ENCODE measurements at places on chromosomes 2 and 18.

GRCh38 chr2:235577404-235578330 is 83.8 kb downstream of the AGAP1 start:
- no peak for DNase-seq

- no peak for DNase-seq
Observed at GRCh38 chr2:128874608-128875007, 555.9 kb upstream of the HS6ST1 start.

- DNase-seq, result no peak
Observed at GRCh38 chr2:85184990-85185389, 51.8 kb downstream of the TCF7L1 start.

GRCh38 chr2:88090446-88091283 is 23.0 kb downstream of the SMYD1 start:
- DNase-seq, result no peak

- DNase-seq, result no peak
Observed at GRCh38 chr18:45962461-45962860, 4.7 kb downstream of the EPG5 start.

DNA sequence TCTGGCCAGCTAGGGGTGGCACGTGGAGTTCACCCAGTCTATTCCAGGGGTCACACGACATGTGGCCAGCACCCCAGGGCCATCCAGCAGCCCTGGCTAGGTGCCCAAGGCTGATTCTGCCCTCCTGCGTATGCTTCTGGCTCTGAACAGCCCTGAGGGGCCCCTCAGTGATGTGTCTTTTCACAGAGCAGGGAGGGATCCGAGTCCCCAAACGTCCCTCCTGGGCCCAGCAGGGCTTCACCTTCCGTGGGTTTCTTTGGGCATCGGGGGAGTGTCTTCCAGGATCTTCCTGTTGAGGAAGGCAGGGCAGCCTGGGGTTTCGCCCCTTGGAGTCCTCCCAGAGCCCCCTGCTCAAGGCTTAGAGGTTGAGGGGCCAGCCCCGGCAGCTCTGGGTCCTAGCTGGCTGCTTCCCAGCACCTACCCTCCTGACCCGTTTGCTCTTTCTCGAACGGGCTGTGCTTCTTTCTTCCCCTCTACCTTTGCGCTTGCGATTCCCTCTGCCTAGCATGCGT is 165.9 kb downstream of the DYSF start:
- DNase-seq, result no peak

DNA sequence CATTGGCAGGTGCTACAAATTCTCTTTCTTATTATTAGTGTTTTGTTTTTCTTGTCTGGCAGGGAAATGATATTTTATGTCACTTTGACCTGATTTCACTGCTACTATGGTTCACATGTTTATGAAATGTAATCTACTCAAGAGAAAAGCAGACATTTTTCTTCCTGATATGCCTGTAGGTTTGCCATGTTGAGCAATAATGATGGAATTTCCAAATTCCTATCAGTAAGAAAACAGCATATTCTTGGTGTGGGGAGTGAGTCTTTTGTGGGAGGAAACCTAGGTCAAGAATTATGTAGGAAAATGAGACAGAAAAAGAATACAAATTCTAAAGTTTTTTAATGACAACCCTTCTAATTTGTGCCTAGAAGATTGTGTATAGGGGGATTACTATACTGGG is 356.4 kb downstream of the SLC4A3 start:
- DNase-seq, result no peak

- no peak for DNase-seq
Observed at GRCh38 chr18:13265911-13266217, 47.3 kb downstream of the LDLRAD4 start.

DNA sequence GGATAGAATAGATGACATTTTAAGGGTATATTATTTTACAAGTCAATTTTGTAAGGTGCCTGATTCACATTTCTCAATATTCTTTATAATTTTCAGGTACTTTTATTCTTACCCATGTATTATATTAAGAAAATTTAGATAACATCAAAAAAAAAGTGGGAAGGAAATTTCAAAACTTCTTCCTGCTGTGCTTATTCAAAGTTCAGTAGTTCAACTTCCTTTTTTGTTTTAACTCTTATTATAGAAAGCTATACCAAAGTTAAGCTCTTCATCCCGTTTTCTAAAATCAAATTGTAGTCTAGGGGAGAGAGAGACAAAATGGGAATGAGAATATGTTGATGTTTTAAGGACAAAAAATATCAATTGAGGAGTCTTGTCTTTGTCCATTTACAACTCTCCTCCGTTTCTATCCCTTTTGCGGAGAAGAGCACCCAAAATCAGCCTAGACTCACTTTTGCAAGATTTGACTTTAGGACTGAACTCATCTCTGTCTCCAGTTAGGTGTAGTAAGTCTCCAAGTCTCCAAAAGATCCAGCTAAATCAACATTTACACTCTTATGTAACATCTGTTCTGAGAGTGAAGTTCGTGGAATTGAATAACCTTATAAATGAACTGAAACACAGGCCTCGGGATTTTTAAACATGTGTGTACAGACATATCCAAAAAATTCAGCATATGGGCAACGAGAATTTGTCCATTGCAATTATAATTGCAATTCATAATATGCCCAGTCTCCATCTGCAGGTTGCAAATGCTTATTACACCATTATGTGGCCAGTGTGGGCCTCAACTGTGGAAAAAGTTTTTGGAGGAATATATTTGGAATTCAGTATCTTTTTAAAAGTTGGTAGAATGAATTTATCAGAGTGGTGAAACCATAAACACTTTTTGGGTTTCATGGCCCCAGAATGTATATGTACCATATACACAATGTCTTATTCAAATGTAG is 23.9 kb downstream of the FAM124B start:
- DNase-seq, result no peak

DNA sequence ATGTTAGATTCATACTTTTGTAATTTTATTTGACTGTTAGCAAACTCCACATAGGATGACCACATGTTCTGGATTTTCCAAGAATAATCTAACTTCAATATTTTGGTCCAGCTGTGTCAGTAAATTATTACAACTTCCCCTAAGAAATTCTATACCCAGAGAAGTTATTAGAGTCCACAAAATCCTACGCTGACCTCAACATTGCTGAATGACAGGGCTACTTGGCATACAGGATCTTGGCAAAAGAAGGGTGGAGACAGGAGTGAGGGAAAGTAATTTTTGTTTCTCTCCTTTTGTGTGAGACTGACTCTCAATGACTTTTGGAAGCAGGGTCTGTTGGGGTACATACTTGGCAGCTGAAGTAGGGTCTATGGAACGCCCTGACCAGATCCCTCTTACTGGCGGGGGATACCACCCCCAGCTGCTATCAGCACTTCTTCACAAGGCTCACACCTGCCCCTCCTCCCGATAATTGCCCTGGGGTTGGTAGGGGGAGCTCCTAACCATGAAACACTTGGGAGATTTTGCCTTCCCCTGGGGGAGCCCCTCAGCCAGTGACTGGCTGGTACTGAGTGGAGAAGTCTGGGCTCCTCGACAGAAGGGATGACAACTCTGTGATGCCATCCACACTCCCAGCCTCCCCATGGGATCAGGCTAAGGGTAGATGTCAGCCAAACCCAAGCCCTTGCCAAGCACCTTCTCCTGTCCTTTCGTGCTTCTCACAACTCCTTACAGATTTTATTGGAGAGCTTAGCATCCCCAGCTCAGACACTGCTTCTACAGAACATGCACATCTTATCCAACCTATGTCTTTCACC is 110.6 kb upstream of the FHL2 start:
- DNase-seq, result no peak

- no peak for DNase-seq
Observed at GRCh38 chr2:171163261-171163660, 2.6 kb upstream of the TLK1 start.

- no peak for DNase-seq
Observed at GRCh38 chr2:231568785-231569435, 23.8 kb upstream of the TEX44 start.

GRCh38 chr2:109020217-109020637 is 31.2 kb upstream of the EDAR start:
- no peak for DNase-seq

GRCh38 chr2:64008434-64009009 is 10.7 kb downstream of the VPS54 start:
- no peak for DNase-seq
